ENCODE measurements at places on chromosomes 6 and 20.

DNA sequence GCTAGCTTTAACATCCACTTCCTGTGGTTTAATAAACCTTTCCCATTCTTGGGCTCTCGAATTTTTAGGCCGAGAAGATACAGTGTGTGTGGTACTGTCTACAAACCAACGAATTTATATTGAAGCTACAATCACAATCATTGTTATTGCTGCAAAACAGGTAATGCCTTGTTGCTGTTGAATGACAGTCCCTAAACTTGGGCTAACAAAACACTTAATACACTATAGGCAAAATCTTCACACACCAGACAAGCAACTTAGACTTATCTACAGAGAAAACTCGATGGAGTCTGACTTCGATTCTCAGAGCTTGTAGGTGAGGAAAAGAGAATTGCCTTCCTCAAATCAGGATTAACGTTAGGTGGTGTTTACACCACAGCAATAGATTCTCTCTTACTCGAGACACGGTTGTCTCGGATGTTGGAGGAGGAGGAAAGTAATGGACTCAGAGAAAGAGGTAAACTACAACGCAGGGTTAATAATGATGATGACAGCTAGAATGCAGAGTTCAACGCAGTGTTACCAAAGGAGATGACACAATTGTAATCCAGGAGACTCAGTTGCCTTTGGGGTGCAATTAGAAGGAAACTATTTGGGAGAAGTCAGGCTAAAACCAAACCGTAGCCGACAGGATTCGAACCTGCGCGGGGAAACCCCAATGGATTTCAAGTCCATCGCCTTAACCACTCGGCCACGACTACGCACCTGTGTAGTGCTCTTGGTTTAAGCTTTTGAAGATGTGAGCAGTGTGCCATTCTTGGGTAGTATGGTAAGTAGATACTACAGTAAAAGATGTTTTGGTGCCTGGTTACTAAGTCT lies 32.5 kb upstream of the ZNF184 start:
- peak; percentile 35 for DNase-seq

GRCh38 chr6:73516514-73517489 lies 4.0 kb downstream of the EEF1A1 start:
- no peak for DNase-seq

GRCh38 chr6:127100510-127101140 lies 17.8 kb upstream of the RSPO3 start:
- DNase-seq = no peak

DNA sequence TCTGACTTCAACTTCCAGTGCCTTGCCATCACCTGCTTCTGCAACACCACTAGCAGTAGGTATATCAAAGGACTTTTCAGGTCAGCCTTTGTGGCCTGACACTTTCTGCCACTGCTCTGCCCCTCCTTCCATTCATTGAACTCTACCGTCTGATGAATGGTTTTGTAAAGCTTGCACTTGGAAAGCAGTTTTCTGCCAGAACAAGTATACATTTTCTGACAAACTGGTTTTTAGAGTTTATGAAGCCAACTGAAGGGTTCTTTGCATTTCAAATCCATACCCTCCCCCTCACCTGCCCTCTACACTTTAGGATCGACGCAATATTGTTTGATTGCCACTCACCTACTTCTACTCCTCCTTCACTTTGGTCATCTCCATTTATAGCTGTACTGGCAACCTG lies 603.1 kb downstream of the HACE1 start:
- no peak for DNase-seq

GRCh38 chr6:37524025-37524969 lies 24.6 kb upstream of the CCDC167 start:
- DNase-seq = no peak

- no peak for DNase-seq
Measured at GRCh38 chr6:119603501-119603900, 253.9 kb upstream of the MAN1A1 start.

DNA sequence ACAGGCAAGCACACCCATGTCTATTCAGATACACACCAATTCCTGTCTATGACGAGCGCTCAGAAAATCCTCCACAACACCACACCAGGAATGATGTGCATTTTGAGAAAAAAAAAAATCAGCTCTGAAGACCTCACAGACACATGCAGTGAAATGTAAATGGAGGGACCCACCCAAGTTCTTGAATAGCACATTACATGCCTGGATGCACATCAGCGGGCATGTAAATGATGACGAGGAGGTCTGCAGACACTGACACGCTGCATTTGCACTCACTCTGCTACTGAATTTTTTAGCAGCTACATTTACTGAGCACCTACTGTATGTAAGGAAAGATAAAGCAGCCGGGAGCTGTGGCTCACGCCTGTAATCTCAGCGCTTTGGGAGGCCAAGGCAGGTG lies 14.7 kb downstream of the NRSN2 start:
- no peak for DNase-seq

GRCh38 chr6:85416049-85416448 lies 33.8 kb upstream of the NT5E start:
- no peak for DNase-seq

Data from NCI-H1436 (cell line).